ENCODE measurements at places on chromosomes 12 and 14.

- DNase-seq, result no peak
These were observed 63.0 kb upstream of the NRXN3 start for GRCh38 chr14:78107166-78107565.

DNA sequence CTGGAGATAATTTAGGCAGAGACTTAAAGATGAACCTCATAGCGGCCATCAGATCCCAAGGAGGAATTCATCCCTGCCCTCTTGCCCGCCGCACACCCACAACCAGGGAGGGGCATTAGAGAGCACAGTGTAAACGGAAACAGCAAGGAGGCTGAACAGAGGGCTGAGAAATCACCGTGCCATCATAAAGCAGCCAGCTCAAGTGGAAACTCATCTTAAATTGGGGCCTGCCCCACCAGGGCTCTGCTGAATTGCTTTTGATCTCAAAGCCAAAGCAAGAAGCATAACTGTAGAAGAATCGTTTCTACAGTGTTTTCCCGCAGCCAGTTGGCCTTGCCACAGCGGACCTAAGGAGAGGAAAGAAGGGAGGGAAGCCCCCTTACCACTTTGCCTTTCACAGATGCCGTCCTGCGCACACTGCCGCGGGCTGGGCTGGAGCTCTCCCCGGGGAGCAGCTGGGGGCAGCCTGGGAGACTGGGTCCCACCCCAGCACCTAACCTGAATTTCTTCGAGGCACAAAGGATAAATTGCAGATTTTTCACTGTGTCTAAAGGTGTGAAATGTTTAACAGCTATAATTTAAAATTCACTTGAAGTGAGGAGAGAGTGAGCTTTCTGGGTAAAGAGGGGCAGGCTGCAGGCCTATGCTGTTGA lies 51.8 kb upstream of the MMP17 start:
- no peak for DNase-seq

DNA sequence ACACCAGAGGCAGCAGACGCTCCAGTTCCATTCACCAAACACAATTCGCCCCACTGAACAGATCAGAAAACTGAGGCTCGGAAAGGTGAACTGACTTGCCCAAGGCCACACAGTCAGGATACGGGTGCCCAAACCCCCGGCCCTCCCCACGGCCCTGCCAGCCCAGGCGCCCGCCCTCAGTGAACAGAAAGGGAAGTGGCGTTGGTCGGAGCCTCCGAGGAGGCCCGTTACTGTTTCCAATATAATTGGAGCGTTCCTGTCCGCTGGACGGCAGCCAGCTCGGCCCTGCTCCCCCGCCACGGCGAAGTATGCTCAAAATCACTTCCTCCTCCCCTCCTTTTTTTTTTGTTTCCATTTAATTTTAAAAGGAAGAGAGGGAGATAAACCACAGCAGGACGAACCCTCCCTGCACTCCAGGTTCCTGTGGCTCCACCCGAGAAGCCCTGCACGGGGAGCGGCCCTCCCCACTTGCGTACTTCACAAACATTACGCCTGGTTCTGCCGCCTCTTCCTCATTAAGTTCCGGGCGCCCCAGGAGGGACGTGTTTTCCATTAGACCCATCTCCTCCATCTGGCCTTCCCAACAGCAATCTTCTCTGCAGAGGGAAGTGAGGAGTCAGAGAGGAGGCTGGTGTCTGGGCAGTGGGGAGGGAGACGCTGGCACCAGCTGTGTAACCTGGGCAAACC lies 61.1 kb downstream of the NCOR2 start:
- no peak for DNase-seq

GRCh38 chr12:24414480-24414879 lies 465.0 kb upstream of the SOX5 start:
- DNase-seq, result no peak

DNA sequence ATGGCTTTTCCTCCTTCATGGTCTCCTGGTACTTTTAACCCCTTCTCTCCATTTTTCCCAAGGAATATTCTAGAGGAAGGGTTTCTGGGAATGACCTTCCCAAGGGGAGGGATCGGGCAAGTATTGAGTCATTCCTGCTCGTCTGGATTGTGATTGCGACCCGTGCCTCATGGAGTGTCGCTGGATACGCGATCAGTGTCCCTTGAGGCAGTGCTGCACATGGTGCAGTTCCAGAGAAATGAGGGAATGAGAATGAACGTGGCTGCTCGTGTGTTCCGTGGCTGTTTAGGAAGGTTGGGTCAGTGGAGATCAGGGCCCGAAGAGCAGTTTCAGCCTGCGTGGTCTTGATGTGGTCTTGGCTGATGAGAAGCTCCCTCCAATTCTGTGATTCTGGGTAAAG lies 234.4 kb downstream of the CACNA1C start:
- no peak for DNase-seq

DNA sequence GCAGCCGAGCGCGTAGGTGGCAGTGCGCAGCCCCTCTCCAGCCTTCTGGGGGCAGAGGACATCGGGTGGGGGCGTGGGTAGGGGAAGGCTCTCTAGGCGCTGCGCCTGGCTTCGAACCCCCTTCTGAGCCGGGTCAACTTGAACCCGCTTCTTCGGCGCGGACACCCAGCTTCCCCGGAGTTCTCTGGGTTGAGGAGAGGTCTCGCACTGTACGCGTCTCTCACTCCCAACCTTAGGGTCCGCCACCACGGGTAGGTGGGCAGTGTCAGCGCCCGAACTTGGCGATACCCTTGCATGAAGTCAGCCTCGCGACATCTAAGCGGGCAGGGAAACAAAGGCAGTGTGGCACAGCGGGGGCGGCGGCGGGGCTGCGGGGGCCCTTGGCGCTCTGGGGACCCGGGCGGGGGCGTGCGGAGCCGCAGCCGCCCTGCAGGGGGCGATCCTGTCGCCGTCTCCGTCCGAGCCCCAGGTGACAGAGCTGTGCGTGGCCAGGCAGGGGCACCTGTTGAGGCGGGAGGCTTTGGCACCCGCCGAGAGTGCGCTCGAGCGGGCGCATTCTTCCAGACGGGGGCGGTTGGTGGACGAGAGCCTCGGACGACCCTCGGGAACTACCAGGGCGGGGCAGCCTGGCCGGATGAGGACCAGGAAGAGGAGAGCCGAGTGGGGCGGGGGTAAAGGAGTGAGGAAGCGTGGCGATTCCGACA lies 1.1 kb downstream of the GALNT16 start:
- DNase-seq, result no peak

- no peak for DNase-seq
These were observed 2.7 kb downstream of the TMTC3 start for GRCh38 chr12:88144546-88145468.

GRCh38 chr12:130216031-130216430 lies 53.8 kb downstream of the FZD10 start:
- no peak for DNase-seq

GRCh38 chr14:99612738-99613330 lies 8.8 kb upstream of the CCDC85C start:
- no peak for DNase-seq

DNA sequence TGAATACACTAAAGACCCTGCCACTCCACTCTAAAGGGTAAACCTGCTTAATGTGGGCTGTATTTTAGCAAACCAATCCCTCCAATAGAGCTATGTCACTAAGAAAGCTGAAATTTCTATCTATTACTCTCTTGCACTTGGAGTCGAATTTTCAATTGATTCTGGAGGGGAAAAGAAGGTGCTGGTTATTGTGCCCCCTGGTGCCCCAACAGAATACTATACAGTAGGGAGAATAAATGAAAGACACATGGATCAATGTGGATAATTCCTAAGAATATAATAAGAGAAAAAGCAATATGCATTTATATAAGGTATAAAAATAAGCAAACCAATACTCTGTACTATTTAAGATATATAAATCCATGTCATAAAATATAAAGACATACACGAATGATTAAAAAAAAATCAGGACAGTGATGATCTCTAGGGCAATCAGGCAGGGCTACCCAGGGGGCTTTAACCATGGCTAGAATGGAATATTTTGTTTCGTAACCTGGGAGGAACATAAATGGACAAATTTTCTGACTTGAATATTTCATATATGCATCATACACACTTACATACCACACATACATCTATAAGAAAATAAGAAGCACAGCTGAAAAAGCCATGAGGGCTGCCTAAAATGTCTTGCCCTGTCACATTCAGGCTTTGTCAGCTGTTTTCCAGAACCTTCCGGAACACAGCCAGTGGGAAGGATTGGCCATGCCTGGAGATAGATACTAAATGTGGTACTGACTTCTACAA lies 54.4 kb downstream of the EFCAB11 start:
- no peak for DNase-seq

DNA sequence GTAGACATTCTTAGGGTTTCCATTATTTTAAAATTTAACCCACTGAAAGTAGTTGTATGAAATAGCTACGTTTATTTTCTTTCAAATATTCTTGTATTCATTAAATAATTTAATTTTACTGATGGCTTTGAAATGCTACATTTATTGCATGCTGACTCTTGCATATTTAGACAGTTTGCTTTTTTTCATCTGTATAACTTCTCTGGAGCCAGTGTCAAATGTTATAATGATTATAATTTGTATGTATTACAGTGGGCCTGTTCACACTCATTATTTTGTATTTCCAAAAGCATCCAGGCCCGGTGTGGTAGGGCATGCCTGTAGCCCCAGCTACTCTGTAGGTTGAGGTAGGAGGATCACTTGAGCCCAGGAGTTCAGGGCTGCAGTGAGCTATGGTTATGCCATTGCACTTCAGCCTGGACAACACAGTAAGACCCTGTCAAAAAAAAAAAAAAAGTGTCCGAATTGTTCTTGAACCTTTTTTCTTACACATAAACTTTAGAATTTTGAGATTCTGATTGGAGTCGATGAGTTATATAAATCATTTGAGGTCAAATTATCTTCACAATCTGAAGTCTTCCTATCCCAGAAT lies 905 bp downstream of the ZNF84 start:
- no peak for DNase-seq

- no peak for DNase-seq
These were observed 85.3 kb downstream of the RFLNA start for GRCh38 chr12:124379938-124380754.

DNA sequence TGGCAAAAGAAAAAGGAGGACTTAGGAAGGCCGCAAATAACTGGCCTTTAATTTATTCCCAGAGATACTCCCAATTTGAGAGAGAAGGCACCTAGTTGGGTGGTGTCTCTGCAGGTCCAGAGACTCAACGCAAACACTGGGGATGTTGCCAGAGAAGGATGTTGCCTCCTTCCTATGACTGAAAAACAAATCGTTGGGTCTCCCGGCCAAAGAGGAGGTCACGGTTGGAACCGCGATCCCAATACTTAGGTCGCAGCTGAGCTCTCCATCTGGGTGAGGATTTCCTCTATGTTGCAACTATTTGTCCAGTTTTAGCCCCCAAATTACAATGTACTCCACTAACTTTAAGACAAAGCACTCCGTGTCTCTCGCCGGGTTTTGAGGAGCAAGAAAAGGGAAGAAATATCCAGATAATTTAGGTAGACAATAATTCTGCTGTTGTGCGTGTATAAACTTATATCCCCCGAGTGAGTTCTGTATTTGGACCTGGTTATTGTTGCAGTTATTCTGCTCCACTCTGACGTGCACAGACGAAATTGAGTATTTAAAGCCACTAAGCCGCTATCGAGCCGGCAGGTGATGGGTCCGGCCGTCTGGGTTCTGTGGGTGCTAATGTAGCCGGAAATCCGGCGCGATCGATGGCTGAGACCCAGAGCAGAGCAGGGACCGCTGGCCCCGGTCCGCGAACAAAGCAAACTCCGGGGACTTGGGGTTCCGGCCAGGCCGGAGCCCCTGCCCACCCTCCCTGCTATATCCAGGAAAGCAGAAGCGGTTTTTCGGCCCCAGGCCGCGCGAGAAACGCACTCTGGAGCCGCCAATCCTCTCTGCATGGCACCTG lies 5.7 kb downstream of the HOXC12 start:
- no peak for DNase-seq

DNA sequence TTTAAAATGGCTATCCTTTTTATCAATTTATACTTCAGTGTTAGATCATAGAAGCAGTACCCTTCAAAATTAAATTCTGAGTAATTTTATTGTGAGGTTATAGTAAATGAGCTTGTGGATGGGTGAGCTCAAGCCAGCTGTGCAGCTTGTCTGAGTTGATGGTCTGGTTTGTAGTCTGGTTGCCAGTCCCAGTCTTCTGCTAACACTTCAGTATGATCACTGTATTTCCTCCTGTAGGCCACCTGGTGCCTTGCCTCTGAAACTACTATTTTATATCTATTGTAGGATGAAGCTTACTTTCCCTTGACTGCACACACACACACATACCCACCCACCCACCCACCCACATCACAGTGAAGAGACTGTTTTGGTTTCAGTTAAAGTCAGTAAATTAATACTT lies 496.4 kb downstream of the PCNX1 start:
- no peak for DNase-seq

GRCh38 chr12:62581288-62582064 lies 114.8 kb downstream of the MON2 start:
- DNase-seq, result no peak

DNA sequence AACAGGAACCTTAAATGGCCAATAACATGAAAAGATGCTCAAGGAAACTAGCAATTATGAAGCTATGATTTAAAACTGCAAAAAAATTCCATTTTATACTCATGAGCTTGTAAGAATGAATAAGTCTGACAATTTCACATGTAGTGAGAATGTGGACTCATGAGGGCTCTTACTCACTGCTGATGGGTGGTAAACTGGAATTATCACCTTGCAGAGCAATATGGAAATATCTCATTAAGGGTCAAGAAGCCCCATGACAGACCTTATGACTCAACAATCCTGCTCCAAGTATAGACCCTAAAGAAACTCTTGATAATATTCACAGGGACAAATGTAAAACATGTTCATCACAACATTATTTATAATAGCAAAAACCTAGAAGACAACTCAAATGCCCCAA lies 23.5 kb upstream of the SMAGP start:
- DNase-seq, result no peak

GRCh38 chr14:73719361-73719760 lies 5.2 kb upstream of the PNMA1 start:
- DNase-seq, result no peak

- DNase-seq, result no peak
These were observed 27.8 kb downstream of the ANKRD9 start for GRCh38 chr14:102481791-102482238.

- no peak for DNase-seq
These were observed 29.6 kb downstream of the NUDT4 start for GRCh38 chr12:93407054-93407962.

GRCh38 chr14:95119336-95119735 lies 38.0 kb downstream of the DICER1 start:
- no peak for DNase-seq

Data from stimulated activated CD8-positive, alpha-beta memory T cell treated with anti-CD3 and anti-CD28 coated beads, Interleukin-7, amount 100 ng/mL, for 1 hour (primary cell).